ENCODE measurements at places on chromosomes 4 and X.

- DNase-seq: no peak
Observed at GRCh38 chr4:102705391-102705935, 55.3 kb downstream of the MANBA start.

DNA sequence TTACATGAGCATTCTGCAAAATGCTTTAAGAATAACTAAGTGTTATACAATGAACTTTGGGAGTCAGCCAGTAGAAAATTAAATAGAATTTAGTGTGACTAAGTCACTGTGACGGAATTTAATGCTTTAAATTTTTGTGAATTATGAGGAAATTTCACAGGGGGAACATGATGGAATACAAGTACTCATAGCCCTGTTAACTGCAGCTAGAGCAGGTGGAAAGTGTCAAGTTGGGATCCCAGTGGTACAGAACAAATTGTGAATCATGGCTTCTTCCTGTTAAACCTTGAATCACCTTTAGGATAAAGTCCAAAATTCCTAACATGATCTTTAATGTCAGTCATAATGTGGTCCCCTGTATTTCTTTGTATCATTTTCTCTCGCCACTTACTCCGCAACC is 212.2 kb upstream of the CENPE start:
- DNase-seq: no peak

GRCh38 chrX:119477812-119478232 is 9.6 kb downstream of the SLC25A5 start:
- no peak for DNase-seq

- DNase-seq: no peak
Observed at GRCh38 chr4:173807347-173807746, 277.3 kb upstream of the HAND2 start.
